Type B pancreatic cell (in vitro differentiated cells): ENCODE measurements at places on chromosomes 7 and 10. TPM values are rescaled to one million over a fixed set of nuclear protein-coding genes. Genes with fewer than 3 reads are reported as not detected.

GRCh38 chr10:34236931-34237330 is 578.2 kb downstream of the PARD3 start:
- no peak for DNase-seq

DNA sequence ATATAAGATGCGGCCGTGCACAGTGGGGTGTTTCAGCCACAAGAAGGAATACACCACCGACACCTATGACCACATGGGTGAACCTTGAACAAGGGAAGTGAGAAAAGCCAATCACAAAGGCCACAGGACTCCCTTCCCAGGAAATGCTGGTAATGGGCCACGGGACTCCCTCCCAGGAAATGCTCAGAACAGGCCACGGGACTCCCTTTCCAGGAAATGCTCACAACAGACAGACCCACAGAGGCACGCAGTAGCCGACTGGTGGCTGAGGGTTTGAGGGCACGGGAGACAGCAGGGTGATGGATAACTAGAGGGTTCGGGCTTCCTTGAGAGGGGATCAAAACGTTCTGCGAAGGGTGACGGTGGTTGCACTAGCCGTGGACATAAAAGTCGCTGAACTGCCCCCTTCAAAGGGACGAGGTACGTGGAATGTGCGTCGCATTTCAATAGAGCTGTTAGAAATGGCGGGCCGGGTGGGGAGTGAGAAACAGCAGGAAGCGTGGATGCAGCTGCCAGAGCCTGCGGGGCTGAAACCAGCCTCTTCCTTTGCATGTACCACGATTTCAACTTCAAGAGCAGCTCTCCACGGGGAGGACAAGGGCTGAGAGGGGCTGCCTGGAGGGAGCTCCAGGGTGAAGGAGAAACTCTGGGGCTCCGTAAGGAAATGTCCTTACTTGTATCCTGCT is 274.0 kb downstream of the ELFN1 start:
- no peak for DNase-seq

GRCh38 chr7:31490796-31491314 is 23.0 kb upstream of the ITPRID1 start:
- DNase-seq = no peak

GRCh38 chr10:13351340-13351915 is 3.3 kb upstream of the SEPHS1 start:
- no peak for DNase-seq

GRCh38 chr7:149823631-149824199 is 14.5 kb upstream of the ZNF862 start:
- no peak for DNase-seq

The OR2A5 gene
- total RNA-seq = not detected in 2 replicates

The MSMB gene
- 5.6 and 7.7 TPM in 2 replicates for total RNA-seq
